Hematopoietic multipotent progenitor cell treated with erythropoietin and hydrocortisone succinate and interleukin-3 and kit ligand, for 8 days (in vitro differentiated cells): ENCODE measurements at places on chromosomes 3 and 15.

DNA sequence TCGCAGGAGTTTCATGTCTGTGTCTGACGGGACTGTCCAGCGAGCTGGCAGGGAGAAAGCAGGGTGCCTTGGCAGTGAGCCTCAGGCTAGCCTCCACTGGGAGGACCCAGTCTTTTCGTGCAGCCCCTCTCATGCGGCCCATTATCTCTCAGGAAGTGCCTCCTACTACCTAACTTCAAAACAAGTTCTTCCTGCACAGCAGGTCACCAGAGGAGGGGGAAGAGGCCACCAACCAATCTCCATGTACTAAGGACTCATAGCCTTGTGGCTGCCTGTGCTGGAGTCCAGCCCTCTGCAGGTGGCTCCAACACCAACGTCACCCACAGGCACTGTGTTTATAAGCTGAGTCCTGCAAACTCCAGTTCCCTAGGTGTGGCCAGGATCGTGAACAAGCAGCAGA lies 4.8 kb downstream of the VIPR1 start:
- DNase-seq, result no peak

GRCh38 chr15:71203586-71204474 lies 88.6 kb downstream of the THSD4 start:
- no peak for DNase-seq

DNA sequence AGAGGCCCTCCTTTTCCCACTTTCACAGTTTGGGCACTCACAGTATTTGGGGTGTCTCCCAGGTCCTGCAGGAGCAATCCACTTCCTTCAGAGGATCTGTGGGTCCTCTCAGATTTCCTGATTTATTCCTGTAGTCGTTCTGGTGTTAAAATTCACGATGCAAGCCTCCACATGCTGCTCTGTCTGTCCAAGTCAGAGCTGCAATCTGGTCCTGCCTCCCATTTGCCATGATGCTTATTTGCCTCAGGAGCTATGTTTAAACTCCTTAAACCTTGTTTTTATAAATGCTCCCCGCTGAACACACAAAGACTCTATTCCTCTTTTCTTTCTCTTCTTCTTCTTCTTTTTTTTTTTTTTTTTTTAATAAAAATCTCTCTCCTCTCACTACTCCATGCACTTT lies 558.7 kb upstream of the NECTIN3 start:
- DNase-seq, result no peak

GRCh38 chr3:9691636-9692035 lies 12.0 kb upstream of the CPNE9 start:
- no peak for DNase-seq

DNA sequence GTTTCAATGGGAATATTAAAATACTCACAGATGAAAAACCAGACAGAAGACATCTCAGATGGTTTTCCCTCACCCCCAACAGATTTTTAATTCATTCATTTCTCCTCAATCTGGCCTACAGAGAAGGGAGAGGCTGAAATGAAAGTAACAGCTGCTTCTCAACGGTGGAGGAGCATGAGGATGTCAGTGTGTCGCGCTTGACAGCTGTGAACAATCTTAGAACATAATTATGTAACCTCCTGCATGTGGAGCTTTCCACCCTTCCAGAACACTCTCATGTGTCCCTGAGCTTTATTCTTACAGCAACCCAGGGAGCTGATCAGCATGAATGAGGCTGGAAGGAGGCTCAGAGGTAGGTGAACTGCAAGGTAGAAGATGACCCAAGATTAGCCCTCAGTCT lies 52.7 kb downstream of the MB21D2 start:
- no peak for DNase-seq

DNA sequence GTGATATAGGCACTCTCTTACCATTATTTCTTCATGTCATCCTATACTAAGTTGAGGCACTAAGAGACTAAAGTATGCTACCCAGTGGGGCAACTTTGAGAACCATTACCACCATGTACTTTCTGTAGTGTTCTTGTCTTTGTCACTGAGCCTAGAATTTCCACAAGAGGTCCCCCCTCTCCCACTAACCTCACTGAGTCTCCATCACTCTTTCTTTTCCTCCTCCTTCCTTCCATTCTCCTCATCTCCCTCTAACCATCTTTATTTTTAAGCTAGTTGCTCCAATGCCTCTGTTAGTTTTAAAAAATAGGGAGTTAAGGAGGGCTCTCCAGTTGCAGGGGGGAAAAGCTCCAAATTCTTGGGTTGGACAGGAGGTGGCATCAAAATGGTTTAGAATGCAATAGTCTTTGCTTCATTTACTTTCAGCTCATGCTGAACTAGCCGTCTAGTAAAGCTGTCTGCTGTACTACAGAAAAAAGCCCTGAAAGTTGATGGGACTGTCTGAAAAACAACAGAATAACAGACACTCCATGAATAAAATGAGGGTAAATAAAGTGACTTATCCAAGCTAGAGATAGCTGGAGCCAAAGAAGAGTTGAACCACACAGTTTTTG lies 85.1 kb upstream of the MYRIP start:
- DNase-seq, result peak; percentile 26

- no peak for DNase-seq
These were observed 229.7 kb downstream of the ISL2 start for GRCh38 chr15:76566276-76566675.

DNA sequence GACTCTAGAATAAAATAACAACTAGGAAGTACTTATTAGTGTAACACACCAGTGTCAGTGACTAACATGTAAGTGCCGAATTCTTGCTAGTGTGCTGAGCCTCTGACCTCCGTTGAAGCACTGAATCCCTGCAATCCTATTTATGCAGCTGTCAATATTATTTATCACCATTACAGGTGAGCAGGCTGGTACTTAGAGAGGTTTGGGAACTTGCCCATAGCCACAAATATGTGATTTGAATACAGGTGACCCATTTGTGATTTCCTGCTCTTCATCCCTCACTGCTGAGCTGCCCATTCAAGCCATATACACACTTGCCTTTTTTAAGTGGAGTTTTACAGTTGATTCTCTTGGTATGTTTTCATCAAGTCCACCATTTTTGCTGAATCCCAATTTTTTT lies 12.2 kb downstream of the EIF4E3 start:
- DNase-seq, result no peak

- DNase-seq, result no peak
These were observed 781.7 kb downstream of the MECOM start for GRCh38 chr3:168881804-168882203.

DNA sequence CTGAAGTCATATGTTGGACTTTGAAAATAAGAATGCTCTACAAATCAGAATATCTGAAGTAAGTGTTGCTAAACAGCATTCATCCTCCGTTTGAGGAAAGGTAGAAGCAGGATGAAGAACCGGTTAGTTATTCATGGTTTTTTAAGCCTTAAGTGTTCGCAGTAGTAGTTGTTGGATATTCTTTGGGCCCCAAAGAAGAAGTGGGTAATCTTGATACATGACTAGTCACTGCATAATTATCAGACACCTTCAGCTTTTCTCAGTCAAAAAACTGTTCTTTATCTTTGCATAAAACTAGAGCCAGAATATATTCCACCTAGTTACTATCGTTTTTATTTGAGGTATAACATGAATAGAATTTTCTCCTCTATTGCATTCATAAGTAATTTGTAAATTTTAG lies 13.8 kb downstream of the RAB5A start:
- DNase-seq, result peak; percentile 71

GRCh38 chr3:105351821-105352220 lies 14.9 kb upstream of the ALCAM start:
- DNase-seq, result no peak

DNA sequence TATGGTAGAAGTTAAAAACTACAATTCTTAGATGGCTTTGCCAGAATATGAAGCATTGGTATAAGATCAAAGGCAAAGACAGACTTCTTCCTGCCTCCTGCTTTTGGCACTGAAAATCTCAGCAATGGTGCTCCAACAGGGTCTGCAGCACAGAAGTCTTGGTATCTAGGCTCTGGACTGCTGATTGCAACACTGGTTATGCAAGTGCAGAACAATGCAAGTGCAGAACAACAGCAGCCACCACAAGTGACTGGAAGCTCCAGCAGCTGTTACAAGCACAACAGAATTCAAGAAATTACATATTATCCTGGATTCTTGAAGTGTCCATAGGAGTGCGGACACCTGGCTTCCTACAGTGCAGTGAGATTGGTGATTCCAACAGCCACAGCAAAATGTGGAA lies 33.7 kb downstream of the ZBTB20 start:
- DNase-seq, result no peak

- DNase-seq, result no peak
These were observed 40.3 kb downstream of the THBS1 start for GRCh38 chr15:39621210-39621609.

GRCh38 chr15:74808078-74808839 lies 4.4 kb upstream of the LMAN1L start:
- no peak for DNase-seq

GRCh38 chr15:98324341-98324970 lies 323.9 kb upstream of the IGF1R start:
- no peak for DNase-seq

GRCh38 chr3:72679540-72680198 lies 168.6 kb downstream of the SHQ1 start:
- DNase-seq, result no peak

- no peak for DNase-seq
These were observed 8.1 kb upstream of the ARNT2 start for GRCh38 chr15:80396096-80396495.

DNA sequence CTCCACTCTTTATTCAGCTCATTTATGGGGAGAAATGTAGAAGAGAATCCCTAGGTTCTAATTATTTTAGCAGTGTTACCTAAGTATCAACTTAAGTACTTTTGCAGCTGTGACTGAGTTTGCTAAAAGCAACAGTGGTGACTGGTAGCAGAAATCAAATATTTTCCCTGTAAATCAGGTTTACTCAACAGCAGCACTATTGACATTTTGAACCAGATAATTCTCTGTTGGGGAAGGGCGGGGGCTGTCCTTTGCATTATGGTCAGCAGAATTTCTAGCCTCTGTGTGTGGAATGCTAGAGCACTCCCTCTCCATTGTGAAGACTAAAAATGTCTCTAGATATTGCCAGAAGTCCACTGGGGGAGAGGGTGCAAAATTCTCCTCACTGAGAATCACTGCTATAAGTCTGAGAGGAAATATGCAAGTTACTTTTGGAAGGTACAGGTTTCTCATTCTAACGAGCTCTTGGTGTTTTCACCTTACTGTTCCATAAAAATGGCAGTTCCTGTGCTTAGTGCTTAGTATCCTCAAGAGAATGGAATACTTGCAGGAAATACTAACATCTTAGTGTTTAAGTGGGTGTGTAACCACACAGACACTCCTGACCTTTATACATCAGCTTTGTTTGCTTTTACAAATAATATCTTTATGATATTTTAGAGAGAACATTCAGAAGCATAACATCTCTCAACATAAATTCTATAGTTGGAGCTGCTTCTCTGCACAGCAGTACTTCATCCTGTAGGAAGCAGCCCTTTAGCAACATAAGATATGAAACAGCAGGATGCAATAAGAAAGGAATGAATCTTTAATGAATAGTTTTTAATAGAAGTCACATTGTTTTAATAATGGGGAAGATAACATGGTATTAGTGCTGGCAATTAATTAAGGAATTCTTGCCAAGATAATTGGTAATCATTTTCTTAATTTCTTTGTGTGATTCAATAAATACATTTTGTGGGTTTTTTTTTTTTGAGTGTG lies 246.5 kb upstream of the GOLIM4 start:
- no peak for DNase-seq

GRCh38 chr3:39639344-39640236 lies 169.8 kb upstream of the MYRIP start:
- DNase-seq, result peak; percentile 98

GRCh38 chr15:63895194-63895593 lies 61.4 kb upstream of the HERC1 start:
- DNase-seq, result peak; percentile 79

- DNase-seq, result no peak
These were observed 7.6 kb upstream of the EMC3 start for GRCh38 chr3:9994086-9994844.

- DNase-seq, result no peak
These were observed 59.4 kb upstream of the EPHB3 start for GRCh38 chr3:184502123-184502667.

- no peak for DNase-seq
These were observed 90.3 kb downstream of the PLXNA1 start for GRCh38 chr3:127072971-127073783.

DNA sequence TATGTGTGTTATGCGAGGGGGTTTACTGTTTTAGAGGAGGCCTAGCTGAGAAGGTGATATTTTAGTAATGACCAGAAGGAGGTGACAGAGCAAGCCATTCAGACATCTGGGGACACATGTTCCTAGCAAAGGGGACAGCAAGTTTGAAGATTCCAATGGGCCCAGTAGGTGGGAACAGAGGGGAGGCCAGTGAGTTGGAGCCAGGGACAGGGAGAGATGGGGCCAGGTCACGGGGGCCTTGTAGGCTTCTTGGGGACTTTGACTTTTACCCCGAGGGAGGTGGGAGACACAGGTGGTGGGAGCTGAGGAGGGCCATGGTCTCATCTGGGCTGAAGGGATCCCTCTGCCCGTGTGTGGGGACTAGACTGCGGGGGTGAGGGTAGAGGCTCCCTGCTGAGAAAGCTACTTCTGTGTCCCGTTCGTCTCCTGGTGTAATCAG lies 72.5 kb downstream of the MGLL start:
- peak; percentile 65 for DNase-seq

- peak; percentile 41 for DNase-seq
These were observed 103.0 kb downstream of the P3H2 start for GRCh38 chr3:190017521-190018288.

- peak; percentile 69 for DNase-seq
These were observed 51.0 kb downstream of the PLCL2 start for GRCh38 chr3:16935781-16936180.

DNA sequence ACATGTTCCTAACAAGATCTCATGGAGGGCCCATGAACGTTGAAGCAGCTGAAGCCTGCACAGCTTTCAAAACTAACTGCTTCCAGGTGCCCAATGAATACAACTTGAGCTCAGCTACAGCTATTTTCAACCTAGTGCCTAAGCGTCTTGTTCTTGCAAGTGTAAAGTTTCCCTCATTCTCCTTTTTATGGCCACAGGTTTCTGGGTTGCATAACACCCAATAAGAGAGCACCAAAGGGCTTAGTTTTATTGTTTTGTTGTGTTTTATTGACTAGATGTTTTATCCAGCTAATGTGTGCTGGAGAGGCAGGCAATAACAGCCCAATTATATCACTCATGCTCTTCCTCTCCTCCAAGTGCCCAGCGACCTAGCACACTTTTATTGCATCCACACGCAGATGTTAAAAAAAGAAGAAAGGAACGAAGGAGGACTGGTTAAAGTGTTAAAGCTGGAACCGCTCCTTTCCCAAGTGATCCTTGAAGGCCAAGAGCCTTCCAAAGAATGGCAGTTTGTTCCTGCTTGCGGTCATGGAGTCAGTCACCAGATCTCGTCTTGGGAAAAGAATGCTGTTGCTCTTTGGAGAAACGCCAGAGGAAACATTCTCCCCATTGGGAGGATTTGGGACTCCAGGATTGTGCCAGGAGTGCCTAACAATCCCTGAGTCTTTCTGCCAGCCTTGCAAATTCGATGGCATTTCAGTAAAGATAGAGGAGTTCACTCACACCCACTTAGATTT lies 156.9 kb downstream of the MEX3B start:
- no peak for DNase-seq

- no peak for DNase-seq
These were observed 483.2 kb upstream of the TBL1XR1 start for GRCh38 chr3:177680472-177680821.

GRCh38 chr3:150319900-150320299 lies 88.2 kb upstream of the TSC22D2 start:
- no peak for DNase-seq
